ENCODE measurements at places on chromosomes 2 and 18. TPM values are rescaled to one million over a fixed set of nuclear protein-coding genes. Genes with fewer than 3 reads are reported as not detected.

Gene APCDD1
- total RNA-seq, result 9.2 TPM

Gene MAIP1
- total RNA-seq, result 8.6 TPM

Gene FTCDNL1
- total RNA-seq, result not detected

Gene PRKD3
- total RNA-seq, result 58.5 TPM

Gene ASTL
- not detected for total RNA-seq

Gene TLX2
- total RNA-seq, result not detected

Gene KCNF1
- not detected for total RNA-seq

Gene LRP1B
- under 0.01 TPM for total RNA-seq

Gene SERPINB12
- total RNA-seq, result not detected

Gene PRKAG3
- not detected for total RNA-seq

Gene ANKRD44
- total RNA-seq, result 7.6 TPM

Gene ATOH8
- total RNA-seq, result 129 TPM

Gene UGT1A9
- total RNA-seq, result not detected

Gene PARD6G
- 1.1 TPM for total RNA-seq

Gene COLEC12
- 96.6 TPM for total RNA-seq

Gene EXOC6B
- total RNA-seq, result 21.8 TPM

Gene MC4R
- total RNA-seq, result not detected

Gene HDAC4
- 5.6 TPM for total RNA-seq

Gene FOXI3
- total RNA-seq, result not detected

Gene TWIST2
- total RNA-seq, result 42.2 TPM

Gene NIFK
- 43.7 TPM for total RNA-seq

Gene ABCG8
- total RNA-seq, result not detected

Gene ZSWIM2
- not detected for total RNA-seq

Gene APOB
- under 0.01 TPM for total RNA-seq

Gene FMNL2
- total RNA-seq, result 14.8 TPM

Gene WDR43
- total RNA-seq, result 34.0 TPM

Gene KCTD1
- total RNA-seq, result 15.1 TPM

Gene ATG4B
- total RNA-seq, result 61.7 TPM

Gene NETO1
- total RNA-seq, result 0.54 TPM

Gene M1AP
- total RNA-seq, result not detected

Gene HJURP
- 6.3 TPM for total RNA-seq

Gene GREB1L
- total RNA-seq, result 0.36 TPM

Gene DSC3
- 12.2 TPM for total RNA-seq

Gene PPIG
- total RNA-seq, result 12.6 TPM

Gene OTOS
- total RNA-seq, result not detected

Gene SIX2
- 19.1 TPM for total RNA-seq

Gene ANO7
- total RNA-seq, result 1.6 TPM

All from cardiac atrium fibroblast (primary cell).